ENCODE measurements at places on chromosomes 11 and 22. TPM values are rescaled to one million over a fixed set of nuclear protein-coding genes. Genes with fewer than 3 reads are reported as not detected.

Gene GPHA2
- total RNA-seq: not detected

Gene PIH1D2
- total RNA-seq: 3.1 TPM

DNA sequence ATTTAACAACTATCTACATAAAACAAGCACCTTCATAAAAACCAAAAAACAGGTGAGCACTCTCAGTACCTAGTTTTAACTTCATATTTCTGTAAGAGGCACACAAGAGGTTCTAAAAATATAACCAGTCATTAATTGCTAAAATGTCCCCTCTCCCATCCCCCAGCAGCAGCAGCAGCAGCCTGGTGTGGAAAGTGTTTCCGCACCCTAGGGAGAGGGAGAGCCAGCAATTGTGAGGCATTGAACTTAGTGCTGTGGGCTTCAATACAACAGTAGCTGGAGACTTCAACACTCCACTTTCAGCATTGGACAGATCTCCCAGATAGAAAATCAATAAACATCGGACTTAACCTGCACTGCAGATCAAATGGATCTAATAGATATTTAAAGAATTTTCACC, 1158.5 kb downstream of the JRKL start:
- DNase-seq: no peak
- H3K27ac ChIP-seq: no peak overlapping the region
- H3K4me3 ChIP-seq: no peak overlapping the region
- no peaks in the 10 kb centered on the region for H3K4me1 ChIP-seq

DNA sequence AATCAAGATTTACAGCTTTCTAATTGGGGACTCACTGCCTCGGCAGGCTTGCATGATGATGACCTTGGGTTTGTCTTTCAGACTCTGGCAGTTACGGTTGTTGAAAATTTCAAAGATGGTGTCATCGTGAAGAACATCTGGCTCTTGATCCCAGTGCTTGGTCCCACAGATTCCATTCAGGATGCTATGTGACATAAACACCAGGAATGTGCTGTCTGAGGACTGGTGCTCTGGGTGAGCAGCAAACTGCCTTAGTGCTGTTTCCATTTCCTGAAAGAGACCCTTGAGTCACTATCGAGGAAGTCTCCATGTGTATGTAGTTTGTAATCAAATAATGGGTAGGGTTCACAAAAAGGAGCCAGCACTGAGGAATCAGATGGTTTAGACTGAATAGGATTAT, 7.1 kb downstream of the CASP12 start:
- no peaks in the 10 kb centered on the region for H3K36me3 ChIP-seq
- no peaks in the 10 kb centered on the region for H3K4me1 ChIP-seq
- no peaks in the 10 kb centered on the region for H3K27me3 ChIP-seq
- H3K4me3 ChIP-seq: no peak overlapping the region
- no peak for DNase-seq

GRCh38 chr11:110185121-110185591, 92.0 kb downstream of the ZC3H12C start:
- no peaks in the 10 kb centered on the region for H3K27me3 ChIP-seq
- H3K36me3 ChIP-seq: no peaks in the 10 kb centered on the region
- peaks cover 11% of the 10 kb centered on the region for H3K4me1 ChIP-seq

DNA sequence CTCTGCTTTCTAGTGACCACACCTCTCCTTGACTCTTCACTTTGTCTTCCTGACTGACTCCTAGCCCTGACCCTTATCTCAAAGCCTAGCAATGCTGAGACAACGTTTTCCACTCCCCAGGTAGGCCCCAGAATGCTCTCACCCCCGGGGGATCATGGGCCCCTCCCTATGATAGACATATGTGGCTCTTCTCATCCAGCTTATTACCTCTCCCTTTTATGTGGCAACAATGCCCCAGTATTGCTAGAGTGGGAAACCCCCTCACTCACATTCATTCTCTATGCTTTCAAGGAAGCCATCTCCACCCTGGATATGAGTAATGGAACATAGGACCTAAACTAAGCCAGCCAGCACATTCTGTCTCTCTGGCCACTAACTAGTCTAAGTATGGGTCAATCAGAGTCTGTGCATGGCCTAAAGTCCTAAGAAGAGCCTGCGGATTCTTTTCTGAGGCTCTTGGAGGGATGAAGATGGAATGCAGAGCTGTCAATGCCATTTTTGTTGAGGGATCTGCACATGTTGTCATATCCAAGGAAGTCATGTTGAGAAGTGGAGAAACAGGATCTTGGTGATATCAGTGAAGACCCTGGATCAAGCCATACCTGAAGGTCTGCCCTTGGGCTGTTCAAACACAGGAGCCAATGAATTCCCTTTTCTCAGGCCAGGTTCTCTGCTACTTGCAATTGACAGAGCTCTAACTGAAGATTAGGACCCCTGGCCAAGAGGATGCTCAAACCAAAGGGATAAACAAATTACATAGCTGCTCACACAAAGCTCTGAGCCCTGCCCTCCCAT, 79.8 kb upstream of the GRK3 start:
- no peak for DNase-seq
- no peak overlapping the region for H3K27ac ChIP-seq
- H3K36me3 ChIP-seq: no peaks in the 10 kb centered on the region

DNA sequence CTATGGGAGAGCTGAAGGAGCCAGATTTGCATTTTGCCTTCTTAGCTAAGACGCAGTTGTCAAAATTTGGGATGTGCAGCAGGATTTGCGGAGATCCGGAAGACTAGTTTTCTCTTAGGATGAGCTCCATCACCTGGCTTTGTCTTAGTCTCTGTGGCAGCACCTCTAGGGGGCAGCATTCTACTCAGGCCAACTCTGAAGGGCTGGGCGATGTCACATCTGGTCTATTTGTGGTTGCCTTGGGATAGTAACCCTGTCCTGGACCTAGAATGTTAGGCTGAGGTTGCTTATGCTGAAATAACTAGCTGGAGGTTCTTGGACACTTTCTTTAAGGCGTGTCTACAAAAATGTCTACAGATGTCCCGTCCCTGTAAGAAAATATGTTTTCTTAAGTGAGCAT, 116.2 kb downstream of the FAT3 start:
- H3K27ac ChIP-seq: no peak overlapping the region
- H3K4me1 ChIP-seq: no peaks in the 10 kb centered on the region
- no peaks in the 10 kb centered on the region for H3K36me3 ChIP-seq
- H3K27me3 ChIP-seq: no peaks in the 10 kb centered on the region
- H3K4me3 ChIP-seq: no peak overlapping the region

DNA sequence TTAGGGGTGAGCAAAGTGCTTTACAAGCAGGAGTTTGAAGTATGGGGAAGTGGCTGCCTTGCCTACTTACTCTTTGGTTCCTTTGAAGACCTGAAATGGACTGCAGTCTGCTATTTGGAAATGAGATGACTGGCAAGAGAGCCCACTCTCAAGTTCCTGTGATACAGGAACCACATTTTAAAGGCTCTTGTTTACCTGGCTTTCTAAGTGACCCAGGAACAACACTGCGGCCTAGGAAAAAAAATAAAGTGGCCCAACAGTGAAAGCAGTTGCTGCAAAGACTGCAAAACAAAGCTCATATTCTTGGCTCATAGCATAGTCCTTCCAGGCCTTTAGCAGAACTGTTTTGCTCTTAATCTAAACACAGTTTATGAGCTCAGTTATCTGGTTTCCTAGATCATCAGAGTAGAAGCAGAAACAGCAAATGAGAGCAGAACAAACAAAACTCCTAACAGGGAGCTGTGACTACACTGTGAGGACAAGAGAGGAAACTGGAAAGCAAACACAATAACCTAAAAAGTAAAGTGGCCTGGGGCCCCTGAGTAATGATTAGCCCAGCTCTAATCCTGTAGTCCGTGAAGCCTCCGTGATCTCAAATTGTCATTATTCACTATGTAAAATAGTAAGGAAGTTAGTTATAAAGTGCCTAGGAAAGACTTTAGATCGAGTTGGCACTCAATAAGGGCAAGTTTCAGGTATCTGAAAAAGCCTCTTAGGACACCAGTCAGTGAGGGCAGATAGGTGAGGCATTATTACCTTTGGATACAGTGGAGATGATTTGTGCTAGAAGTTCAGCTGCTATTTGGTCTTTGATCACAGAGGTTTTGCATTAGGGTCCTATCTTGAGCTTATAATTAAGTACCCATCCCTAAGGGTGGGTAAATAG, 11.5 kb downstream of the CCDC117 start:
- peaks cover 3% of the 10 kb centered on the region for H3K36me3 ChIP-seq
- no peak for DNase-seq
- H3K4me1 ChIP-seq: no peaks in the 10 kb centered on the region
- no peak overlapping the region for H3K4me3 ChIP-seq
- H3K27ac ChIP-seq: no peak overlapping the region
- no peaks in the 10 kb centered on the region for H3K27me3 ChIP-seq

- no peaks in the 10 kb centered on the region for H3K4me1 ChIP-seq
- H3K27me3 ChIP-seq: no peaks in the 10 kb centered on the region
- DNase-seq: no peak
- no peak overlapping the region for H3K4me3 ChIP-seq
- no peaks in the 10 kb centered on the region for H3K36me3 ChIP-seq
Measured at GRCh38 chr11:89516496-89516895, 25.3 kb upstream of the NOX4 start.
